ENCODE measurements at places on chromosomes 5 and 9. TPM values are rescaled to one million over a fixed set of nuclear protein-coding genes. Genes with fewer than 3 reads are reported as not detected.

DNA sequence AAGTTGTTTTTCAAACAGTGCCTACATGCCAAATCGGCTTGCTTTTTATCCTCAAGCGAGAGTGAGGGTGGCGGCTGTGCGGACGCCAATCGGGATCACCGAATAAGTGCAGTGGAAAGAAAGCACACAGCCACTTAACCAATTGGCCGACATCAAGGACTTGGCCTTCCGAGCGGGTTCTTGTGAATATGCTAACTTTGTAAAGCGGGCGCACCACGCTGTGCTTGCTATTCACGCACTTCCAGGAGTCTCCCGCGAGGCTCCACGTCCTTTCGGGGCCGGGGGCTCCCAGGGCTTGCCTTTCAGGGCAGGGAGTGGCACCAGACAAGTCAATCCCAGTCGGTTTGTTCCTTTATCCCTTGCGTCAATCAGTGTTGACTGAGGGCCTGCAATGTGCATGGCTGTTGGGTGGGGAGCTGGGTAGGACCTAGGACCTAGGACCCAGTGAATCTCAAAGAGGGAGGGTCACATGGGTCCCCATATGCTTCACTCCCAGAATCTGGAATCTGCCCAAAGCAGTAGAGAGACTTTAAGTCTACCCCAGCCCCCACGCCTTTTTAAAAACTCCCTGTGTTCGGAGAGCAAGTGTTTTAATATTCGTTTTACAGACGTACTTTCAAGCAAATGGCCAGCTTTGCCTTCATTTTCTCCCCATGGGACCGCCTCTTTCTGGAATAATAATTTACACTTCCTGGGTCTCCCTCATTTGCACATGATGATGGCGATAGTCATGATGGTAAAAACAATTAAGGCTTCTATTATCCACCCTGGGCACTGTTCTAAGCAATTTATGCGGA is 2.0 kb upstream of the GCNT4 start:
- peak overlapping the region; percentile 67 for H3K4me3 ChIP-seq
- no peaks in the 10 kb centered on the region for H3K27me3 ChIP-seq
- peaks cover 81% of the 10 kb centered on the region for H3K4me1 ChIP-seq
- peak overlapping the region; percentile 68 for H3K27ac ChIP-seq

GRCh38 chr5:171984748-171985419 is 21.6 kb downstream of the FBXW11 start:
- no peaks in the 10 kb centered on the region for H3K36me3 ChIP-seq
- no peaks in the 10 kb centered on the region for H3K27me3 ChIP-seq

DNA sequence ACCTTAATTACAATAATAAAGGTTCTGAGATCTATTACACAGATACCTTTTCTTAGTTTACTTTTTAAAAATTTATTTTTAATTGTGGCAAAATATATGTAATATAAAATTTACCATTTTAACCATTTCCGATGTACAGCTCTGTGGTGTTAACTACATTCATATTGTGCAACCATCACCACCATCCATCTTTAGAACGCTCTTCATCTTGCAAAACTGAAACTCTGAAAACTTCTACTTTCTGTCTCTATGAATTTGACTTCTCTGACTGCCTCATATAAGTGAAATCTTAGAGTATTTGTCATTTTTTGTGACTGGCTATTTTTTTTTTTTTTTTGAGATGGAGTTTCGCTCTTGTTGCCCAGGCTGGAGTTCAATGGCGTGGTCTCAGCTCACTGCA is 26.8 kb downstream of the WWC1 start:
- H3K4me3 ChIP-seq = no peak overlapping the region
- DNase-seq = no peak
- H3K36me3 ChIP-seq = no peaks in the 10 kb centered on the region
- H3K27ac ChIP-seq = no peak overlapping the region

DNA sequence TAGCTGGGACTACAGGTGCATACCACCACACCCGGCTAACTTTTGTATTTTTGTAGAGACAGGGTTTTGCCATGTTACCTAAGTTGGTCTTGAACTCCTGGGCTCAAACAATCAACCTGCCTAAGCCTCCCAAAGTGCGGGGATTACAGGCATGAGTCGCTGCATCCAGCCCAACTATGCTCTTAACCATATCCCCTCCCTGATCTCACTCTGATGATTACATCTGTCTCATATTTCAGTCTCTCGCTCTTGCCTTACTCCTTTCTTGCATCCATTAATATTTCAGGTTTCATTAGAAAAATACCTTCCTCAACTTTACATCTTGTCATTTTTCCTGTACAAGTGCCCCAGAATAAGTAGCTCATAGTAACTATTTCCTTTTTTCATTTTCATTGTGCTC is 61.0 kb upstream of the BASP1 start:
- H3K36me3 ChIP-seq = no peaks in the 10 kb centered on the region
- H3K4me3 ChIP-seq = no peak overlapping the region
- no peak overlapping the region for H3K27ac ChIP-seq
- no peak for DNase-seq
- H3K27me3 ChIP-seq = no peaks in the 10 kb centered on the region
- H3K4me1 ChIP-seq = no peaks in the 10 kb centered on the region

GRCh38 chr9:112699230-112699629 is 18.7 kb downstream of the INIP start:
- H3K27ac ChIP-seq = no peak overlapping the region
- peak; percentile 15 for DNase-seq
- no peak overlapping the region for H3K4me3 ChIP-seq
- no peaks in the 10 kb centered on the region for H3K27me3 ChIP-seq

GRCh38 chr5:107363768-107364167 is 307.0 kb downstream of the EFNA5 start:
- H3K4me1 ChIP-seq = no peaks in the 10 kb centered on the region
- no peaks in the 10 kb centered on the region for H3K36me3 ChIP-seq
- no peak overlapping the region for H3K4me3 ChIP-seq
- no peak overlapping the region for H3K27ac ChIP-seq
- DNase-seq = no peak
- no peaks in the 10 kb centered on the region for H3K27me3 ChIP-seq

GRCh38 chr9:137017071-137017470 is 11.0 kb downstream of the ABCA2 start:
- H3K27me3 ChIP-seq = no peaks in the 10 kb centered on the region
- no peaks in the 10 kb centered on the region for H3K36me3 ChIP-seq
- DNase-seq = no peak
- no peaks in the 10 kb centered on the region for H3K4me1 ChIP-seq

- H3K4me1 ChIP-seq = no peaks in the 10 kb centered on the region
- H3K27me3 ChIP-seq = no peaks in the 10 kb centered on the region
- DNase-seq = no peak
- H3K4me3 ChIP-seq = no peak overlapping the region
- H3K36me3 ChIP-seq = no peaks in the 10 kb centered on the region
Observed at GRCh38 chr5:67799732-67800234, 415.8 kb upstream of the PIK3R1 start.

DNA sequence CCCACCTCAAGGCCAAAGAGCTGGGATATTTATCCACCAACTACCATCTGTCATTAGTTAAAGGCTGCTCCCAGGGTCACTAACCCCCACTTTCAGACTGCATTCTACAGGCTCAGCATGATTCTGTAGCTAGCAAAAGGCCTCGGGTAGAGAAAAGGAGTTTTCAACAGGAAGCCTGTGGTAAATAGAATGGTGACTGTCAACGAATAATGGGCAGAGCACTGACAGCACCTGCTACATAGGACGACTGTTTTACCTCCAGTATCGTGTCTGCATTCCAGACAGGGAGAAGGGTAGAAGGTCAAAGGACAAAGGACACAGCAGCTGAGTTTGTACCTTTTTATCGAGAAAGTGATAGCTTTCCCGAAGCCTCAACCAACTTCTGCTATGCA is 20.3 kb downstream of the MFAP3 start:
- DNase-seq = no peak
- no peaks in the 10 kb centered on the region for H3K36me3 ChIP-seq
- no peak overlapping the region for H3K27ac ChIP-seq
- H3K4me3 ChIP-seq = no peak overlapping the region

DNA sequence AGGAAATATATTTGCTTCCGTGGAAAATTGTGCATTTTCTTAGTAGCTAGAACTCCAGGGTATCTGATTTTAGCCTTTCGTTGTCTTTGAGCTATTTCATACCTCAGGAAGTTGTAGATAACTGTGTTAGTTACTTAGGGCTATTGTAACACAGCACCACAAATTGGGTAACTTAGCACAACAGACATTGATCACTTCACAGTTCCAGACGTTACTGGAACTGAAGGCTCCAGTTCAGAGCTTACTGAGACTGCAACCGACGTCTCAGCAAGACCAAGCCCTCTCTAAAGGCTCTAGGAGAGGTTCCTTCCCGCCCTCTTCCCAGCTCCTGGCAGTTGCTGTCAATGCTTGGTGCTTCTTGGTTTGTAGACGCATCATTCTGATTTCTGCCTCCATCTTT is 17.7 kb upstream of the ANKRD33B start:
- no peaks in the 10 kb centered on the region for H3K36me3 ChIP-seq
- H3K27me3 ChIP-seq = no peaks in the 10 kb centered on the region
- DNase-seq = no peak

- no peak overlapping the region for H3K4me3 ChIP-seq
- no peak for DNase-seq
- no peak overlapping the region for H3K27ac ChIP-seq
- no peaks in the 10 kb centered on the region for H3K36me3 ChIP-seq
- no peaks in the 10 kb centered on the region for H3K4me1 ChIP-seq
Observed at GRCh38 chr5:74428275-74428674, 212.3 kb downstream of the ENC1 start.

- DNase-seq = no peak
- H3K27me3 ChIP-seq = no peaks in the 10 kb centered on the region
- H3K4me3 ChIP-seq = peak overlapping the region; percentile 59
- H3K4me1 ChIP-seq = peaks cover 68% of the 10 kb centered on the region
- H3K27ac ChIP-seq = no peak overlapping the region
Observed at GRCh38 chr9:92949266-92949982, 2.1 kb downstream of the FGD3 start.

- DNase-seq = no peak
- no peak overlapping the region for H3K4me3 ChIP-seq
- H3K4me1 ChIP-seq = no peaks in the 10 kb centered on the region
- no peak overlapping the region for H3K27ac ChIP-seq
- H3K36me3 ChIP-seq = no peaks in the 10 kb centered on the region
- no peaks in the 10 kb centered on the region for H3K27me3 ChIP-seq
Observed at GRCh38 chr5:148336704-148337435, 1.5 kb downstream of the SPINK9 start.

DNA sequence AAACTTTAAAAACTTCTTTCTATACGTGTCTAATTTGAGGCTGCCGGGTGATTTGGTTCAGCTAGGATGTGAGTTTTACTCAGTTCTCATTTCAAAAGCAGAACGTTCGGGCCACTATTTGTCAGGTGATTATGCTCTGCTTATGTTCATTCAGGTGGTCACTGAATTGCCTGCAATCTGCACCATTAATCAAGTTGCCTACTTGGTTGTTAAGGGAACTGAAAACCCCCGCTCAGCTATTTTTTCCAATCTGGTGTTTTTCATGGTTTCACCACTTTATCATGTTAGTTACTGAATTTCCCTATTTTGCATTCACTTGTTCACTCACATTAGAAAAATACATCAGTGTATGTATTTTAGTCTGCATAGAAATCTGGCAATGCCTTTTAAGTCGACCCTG is 523.0 kb downstream of the CSNK1G3 start:
- DNase-seq = no peak
- H3K36me3 ChIP-seq = no peaks in the 10 kb centered on the region
- H3K4me3 ChIP-seq = no peak overlapping the region
- H3K27me3 ChIP-seq = no peaks in the 10 kb centered on the region
- H3K27ac ChIP-seq = no peak overlapping the region
- no peaks in the 10 kb centered on the region for H3K4me1 ChIP-seq

DNA sequence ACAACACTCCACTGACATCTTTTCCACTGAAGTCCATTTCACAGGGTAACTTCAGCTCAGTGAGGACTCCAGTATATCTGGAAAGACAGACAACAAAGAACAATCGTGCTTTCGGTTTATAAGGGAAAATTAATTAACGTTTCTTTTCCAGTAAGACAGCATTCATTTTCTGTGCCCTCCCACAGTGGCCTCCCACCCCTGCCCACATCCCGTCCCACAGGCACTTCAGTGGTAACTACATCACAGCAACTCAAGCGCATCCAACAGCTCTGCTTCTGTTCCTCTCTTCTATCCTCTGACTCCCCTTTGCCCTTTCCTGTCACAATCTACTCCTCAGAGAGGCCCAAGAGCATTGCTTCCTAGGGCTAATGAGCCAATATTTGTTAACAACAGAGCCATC is 40.3 kb downstream of the GLDC start:
- no peak for DNase-seq
- H3K4me3 ChIP-seq = no peak overlapping the region
- H3K4me1 ChIP-seq = no peaks in the 10 kb centered on the region
- H3K27ac ChIP-seq = no peak overlapping the region
- no peaks in the 10 kb centered on the region for H3K27me3 ChIP-seq
- H3K36me3 ChIP-seq = no peaks in the 10 kb centered on the region

- DNase-seq = no peak
- no peaks in the 10 kb centered on the region for H3K27me3 ChIP-seq
- H3K27ac ChIP-seq = no peak overlapping the region
- H3K4me1 ChIP-seq = no peaks in the 10 kb centered on the region
- no peaks in the 10 kb centered on the region for H3K36me3 ChIP-seq
Observed at GRCh38 chr9:37996819-37997217, 72.2 kb downstream of the SHB start.

- no peaks in the 10 kb centered on the region for H3K4me1 ChIP-seq
- DNase-seq = no peak
- no peaks in the 10 kb centered on the region for H3K27me3 ChIP-seq
Observed at GRCh38 chr9:34517185-34517584, 5.6 kb downstream of the ENHO start.

- no peak for DNase-seq
- no peaks in the 10 kb centered on the region for H3K36me3 ChIP-seq
- peaks cover 9% of the 10 kb centered on the region for H3K27me3 ChIP-seq
Observed at GRCh38 chr5:154611341-154611767, 133.3 kb upstream of the HAND1 start.

Gene ZNF300
- 0.72 TPM for total RNA-seq

Gene GRXCR2
- not detected for total RNA-seq

Gene CD74
- 324 TPM for total RNA-seq

Gene DNLZ
- 43.0 TPM for total RNA-seq

Gene SLC34A1
- 0.09 TPM for total RNA-seq

Gene PCDHA2
- not detected for total RNA-seq

Gene ZNF608
- total RNA-seq = not detected

Gene PHF24
- not detected for total RNA-seq

Gene SH2D3C
- total RNA-seq = 14.1 TPM

Gene PDGFRB
- 0.66 TPM for total RNA-seq

Gene ANKRD18A
- 0.79 TPM for total RNA-seq

Gene UIMC1
- 44.9 TPM for total RNA-seq
